HFFc6 (cell line): ENCODE measurements at places on chromosomes 2 and 18.

DNA sequence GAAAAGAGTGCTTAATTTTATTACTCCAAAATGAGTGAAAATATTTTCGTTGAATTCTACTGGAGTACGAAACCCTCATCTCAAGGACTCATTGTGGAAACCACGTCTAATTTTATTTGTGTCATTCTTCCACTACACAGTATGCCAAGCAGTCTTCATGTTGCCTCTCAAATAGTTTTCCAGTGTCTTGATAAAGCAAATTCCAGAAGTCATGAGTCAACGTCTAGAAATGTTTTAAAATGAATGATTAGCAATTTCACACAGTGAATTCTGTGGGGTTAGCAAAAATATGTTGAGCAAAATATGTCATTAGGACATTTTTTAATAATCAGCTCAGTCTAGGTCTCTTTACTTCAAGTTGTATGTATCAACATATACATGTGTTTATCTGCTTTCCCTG is 865.5 kb downstream of the DSC3 start:
- H3K27me3 ChIP-seq = no peaks in the 10 kb centered on the region; the same call in 1 of the 2 replicates
- H3K4me1 ChIP-seq = peaks cover 8% of the 10 kb centered on the region; the same call in 1 of the 2 replicates
- DNase-seq = peak; percentile 17
- no peak overlapping the region for H3K4me3 ChIP-seq
- H3K36me3 ChIP-seq = 0 out of 2 replicates have a peak, but pooled peaks cover 5% of the 10 kb centered on the region

DNA sequence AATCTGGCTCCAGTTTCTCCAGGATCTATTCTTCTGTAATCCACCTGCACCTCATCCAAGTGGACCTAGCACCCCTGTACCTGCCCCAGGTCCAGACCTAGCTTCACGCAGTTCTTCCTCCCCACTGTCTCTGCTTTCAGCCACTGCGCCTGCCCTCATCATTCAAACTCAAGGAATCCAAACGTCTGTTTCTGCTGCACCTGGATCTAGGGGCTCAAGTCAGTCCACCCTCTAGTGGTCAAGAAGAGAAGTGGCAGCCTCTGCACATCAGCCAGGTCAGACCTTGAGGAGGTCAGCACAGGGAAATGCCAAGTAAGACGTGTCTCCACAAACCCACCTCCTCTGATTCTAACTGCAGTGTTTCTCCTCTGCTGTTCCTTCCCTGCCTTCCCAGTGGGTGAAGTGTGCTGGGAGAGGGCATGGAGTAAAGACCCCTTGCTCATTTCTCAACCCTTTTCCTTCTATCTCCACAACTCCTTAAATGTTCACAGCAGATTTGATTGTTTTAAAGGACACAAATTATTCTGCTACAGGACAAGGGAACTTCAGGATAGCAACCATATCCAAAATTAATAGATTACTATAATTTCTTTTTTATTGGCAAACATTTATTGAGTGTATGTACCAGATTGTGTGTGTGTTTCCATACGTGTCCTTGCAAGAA is 8.6 kb upstream of the RNF152 start:
- H3K36me3 ChIP-seq = no peaks in the 10 kb centered on the region
- DNase-seq = no peak

- peak; percentile 26 for DNase-seq
- peaks cover 5% of the 10 kb centered on the region; the same call in 1 of the 2 replicates for H3K27me3 ChIP-seq
- no peaks in the 10 kb centered on the region for H3K36me3 ChIP-seq
Observed at GRCh38 chr2:101119431-101119830, 31.8 kb downstream of the TBC1D8 start.

DNA sequence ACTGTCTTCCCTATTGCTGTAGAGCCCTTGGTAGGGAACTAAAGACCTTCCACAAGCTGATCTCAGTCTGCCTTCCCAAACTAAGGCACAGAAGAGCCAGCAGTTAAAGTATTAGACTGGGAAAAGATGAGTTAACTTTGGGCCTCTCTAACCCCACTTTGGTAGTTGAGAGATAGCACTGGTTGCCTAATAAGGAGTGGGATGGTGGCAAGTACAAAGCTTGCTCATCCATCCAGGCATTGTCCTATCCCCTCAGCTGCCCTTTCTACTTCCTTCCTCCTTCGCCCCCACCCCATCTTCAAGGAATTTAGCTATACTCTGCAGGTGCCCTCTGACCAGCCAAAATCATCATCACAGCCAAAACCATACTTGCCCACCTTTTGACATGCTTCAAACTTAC is 22.2 kb upstream of the AFTPH start:
- no peak overlapping the region for H3K4me3 ChIP-seq
- H3K27ac ChIP-seq = no peak overlapping the region
- H3K4me1 ChIP-seq = no peaks in the 10 kb centered on the region
- no peaks in the 10 kb centered on the region for H3K36me3 ChIP-seq

- no peaks in the 10 kb centered on the region for H3K36me3 ChIP-seq
- H3K27ac ChIP-seq = no peak overlapping the region
- DNase-seq = no peak
- no peak overlapping the region for H3K4me3 ChIP-seq
Observed at GRCh38 chr18:45437366-45437765, 177.9 kb upstream of the SLC14A2 start.

DNA sequence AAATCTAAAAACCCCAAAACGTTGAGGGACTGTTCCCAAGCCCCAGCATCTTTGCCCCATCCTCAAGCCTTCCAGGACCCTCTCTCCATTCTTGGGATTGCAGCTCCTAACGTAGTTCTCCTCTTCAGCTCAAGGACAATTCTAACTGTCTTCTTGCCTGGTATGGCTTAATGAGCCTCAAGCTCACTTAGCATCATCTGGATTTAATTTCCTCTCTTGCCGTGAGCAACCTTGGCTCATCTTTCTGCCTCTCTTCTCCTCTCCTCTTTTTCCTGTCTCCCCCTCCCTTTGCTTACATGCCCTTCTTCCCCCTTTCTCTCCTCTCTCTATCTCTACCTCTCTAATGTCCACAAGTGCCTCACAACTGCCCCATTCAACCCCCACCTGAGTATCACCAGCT is 44.2 kb downstream of the TACR1 start:
- peaks cover 12% of the 10 kb centered on the region for H3K4me1 ChIP-seq
- no peak overlapping the region for H3K27ac ChIP-seq
- no peak overlapping the region for H3K4me3 ChIP-seq

DNA sequence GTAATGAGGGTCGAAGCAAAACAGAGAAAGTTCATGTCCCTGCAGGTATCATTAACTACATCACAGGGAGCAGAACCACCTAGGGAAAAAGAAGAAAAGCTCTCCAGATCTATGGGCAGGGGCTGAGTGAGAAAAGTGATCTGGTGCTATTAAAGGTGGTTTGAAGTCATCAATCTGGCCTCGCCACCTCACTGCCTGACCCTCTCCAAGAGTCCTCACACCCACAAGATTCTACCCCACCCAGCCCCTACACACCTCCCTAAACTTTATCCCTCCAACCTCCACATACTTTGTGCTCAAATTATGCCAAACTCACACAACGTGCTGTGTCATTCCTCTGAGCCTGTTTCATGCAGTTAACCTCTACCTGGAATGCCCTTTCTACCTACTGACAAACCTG is 2.2 kb downstream of the GALNT14 start:
- peaks cover 35% of the 10 kb centered on the region for H3K27me3 ChIP-seq
- no peaks in the 10 kb centered on the region for H3K4me1 ChIP-seq
- no peak overlapping the region for H3K4me3 ChIP-seq
- H3K27ac ChIP-seq = no peak overlapping the region
- DNase-seq = no peak
- no peaks in the 10 kb centered on the region for H3K36me3 ChIP-seq
